ENCODE measurements at places on chromosomes 16 and 17.

DNA sequence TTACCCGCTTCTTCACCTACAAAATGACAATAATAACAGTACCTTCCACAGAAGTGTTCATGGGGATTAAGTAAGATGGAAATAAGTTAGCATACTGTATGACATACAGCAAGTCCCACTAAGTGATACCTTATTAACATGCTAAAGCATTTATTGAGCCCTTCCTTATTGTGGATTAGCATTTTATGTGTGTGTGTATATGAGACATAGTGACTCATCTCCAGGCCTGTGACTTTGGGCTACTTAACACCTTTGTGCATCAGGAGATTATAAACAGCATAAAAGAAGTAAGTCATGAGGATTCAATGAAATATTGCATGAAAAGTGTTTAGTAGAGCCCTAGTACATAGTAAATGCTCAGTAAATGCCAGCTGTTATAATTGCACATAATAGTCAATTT, 52.9 kb downstream of the CA10 start:
- no peak for DNase-seq

DNA sequence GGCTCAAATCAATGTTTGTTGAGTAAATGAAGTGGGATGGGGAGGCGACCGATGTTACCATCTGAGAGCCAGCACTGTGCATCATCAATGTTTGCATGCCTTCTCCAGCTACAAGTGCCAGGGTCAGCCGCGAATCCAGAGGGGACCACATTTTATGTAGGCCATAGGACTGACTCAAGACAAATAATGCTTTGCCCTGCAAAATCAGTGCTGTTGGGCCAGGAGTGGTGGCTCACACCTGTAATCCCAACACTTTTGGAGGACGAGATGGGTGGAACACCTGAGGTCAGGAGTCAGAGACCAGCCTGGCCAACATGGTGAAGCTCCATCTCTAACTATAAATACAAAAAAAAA, 53.1 kb upstream of the WSB1 start:
- no peak for DNase-seq

- DNase-seq: peak; percentile 47
Observed at GRCh38 chr16:84013787-84014569, 28.6 kb downstream of the SLC38A8 start.

DNA sequence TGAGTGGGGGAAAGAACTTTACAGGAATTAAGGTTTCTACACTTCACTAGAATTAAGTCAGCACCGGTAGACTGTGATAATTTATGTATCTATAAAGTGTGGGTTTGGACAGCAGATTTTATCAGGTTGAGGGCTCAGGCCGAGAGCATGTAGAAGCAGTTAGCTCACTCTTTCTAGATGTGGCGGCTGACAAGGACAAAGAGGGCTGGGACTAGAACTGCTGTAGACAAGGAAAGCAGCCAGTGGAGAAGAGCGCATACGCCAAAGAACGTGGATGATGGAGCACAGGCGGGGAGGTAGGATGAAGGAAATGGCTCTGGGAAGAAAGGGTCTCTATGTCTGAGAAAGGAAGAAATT, 504 bp upstream of the GOSR1 start:
- peak; percentile 9 for DNase-seq

GRCh38 chr17:60155815-60156214, 6.0 kb downstream of the CA4 start:
- no peak for DNase-seq

DNA sequence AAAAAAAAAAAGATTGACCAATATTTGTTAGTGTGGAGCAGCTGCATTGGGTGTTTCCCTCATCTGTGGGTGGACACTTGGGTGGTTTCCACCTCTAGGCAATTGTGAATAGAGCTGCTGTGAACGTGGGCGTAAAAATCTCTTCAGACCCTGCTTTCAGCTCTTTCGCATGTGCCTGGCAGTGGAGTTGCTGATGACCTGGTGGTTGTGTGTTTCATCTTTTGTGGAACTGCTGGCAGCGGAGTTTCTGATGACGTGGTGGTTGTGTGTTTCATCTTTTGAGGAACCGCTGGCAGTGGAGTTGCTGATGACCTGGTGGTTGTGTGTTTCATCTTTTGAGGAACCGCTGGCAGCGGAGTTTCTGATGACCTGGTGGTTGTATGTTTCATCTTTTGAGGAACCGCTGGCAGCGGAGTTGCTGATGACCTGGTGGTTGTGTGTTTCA, 21.4 kb downstream of the ZC3H18 start:
- DNase-seq: peak; percentile 26

GRCh38 chr16:66539623-66540469, 10.1 kb downstream of the TK2 start:
- no peak for DNase-seq
